ENCODE measurements at places on chromosomes 4 and X.

GRCh38 chrX:18676050-18676449 is 4.1 kb upstream of the RS1 start:
- DNase-seq = no peak

DNA sequence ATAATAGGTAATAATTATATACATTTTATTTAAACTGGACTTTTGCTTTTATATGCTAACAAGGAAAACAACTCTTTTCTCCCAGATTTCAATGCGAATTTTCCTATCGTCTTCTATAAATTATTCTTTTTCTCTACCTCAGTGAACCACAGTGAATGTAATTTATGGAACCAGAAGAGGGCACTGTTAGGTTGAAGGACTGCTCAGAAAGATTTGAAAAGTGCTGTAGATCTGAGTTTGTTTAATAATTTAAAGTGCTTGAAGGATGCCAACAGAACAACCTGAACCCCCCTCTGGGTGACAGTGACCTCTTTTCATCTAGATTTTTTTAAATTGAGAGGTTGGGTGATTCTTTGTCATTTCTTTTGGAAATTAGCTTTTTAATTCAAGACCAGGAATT is 54.9 kb downstream of the PHOX2B start:
- DNase-seq = no peak

GRCh38 chr4:82761229-82761628 is 37.4 kb downstream of the SCD5 start:
- no peak for DNase-seq

DNA sequence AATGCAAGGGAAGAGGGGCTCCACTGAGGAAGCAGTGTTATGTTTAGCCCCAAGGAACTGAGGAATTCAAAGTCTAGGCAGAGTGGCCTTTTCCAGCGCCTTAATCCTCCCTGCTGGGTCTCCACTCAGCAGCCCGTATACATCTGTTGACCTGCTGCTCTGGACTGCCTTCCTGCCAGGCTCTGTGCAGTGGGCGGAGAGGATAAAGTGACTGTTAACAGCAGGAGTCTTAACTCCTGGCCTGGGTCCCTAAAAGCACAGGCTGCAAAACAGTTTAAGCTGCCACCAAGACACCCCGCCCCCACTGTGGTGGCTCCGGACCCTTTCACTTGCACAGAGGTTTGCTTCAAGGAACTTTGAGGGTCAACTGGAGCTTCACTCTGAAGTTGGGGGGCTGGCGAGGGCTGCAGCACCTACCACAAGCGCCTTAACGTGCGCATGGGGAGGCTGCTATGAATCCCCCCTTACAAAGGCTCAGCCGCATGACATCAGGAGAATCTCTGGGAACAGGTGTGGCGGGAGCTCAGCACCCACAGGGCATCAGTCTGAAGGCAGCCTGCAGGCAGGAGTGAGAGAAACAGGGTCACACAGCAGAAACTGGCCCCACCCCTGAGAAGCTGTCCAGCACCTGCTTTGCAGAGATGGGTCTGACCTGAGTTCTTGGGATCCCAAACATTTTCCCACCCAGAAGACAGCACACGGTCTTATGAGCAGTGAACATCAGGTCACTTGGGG is 358.2 kb upstream of the GATB start:
- no peak for DNase-seq

- no peak for DNase-seq
Measured at GRCh38 chr4:144113546-144113945, 27.0 kb downstream of the GYPA start.

GRCh38 chr4:142278663-142279062 is 567.4 kb downstream of the INPP4B start:
- DNase-seq = no peak

- no peak for DNase-seq
Measured at GRCh38 chr4:123522081-123522480, 125.5 kb downstream of the SPRY1 start.

GRCh38 chr4:36026348-36026880 is 217.9 kb downstream of the ARAP2 start:
- DNase-seq = no peak

DNA sequence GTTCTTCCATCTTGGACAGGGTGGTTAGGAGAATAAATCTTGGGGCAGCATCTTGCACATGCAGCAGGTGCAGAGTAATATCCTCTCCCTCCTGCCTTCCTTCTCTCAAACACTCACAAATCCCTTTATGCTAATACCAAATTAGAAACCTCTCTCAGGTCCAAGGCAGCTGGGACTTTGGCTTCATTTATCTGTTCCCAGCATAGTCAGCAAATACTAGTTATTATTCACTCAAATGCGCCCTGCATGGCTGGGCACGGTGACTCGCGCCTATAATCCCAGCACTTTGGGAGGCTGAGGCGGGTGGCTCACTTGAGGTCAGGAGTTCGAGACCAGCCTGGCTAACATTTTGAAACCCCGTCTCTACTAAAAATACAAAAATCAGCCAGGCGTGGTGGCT is 156.0 kb upstream of the GALNT7 start:
- no peak for DNase-seq

GRCh38 chrX:131827935-131828334 is 195.2 kb upstream of the STK26 start:
- DNase-seq = no peak

- no peak for DNase-seq
Measured at GRCh38 chr4:14143892-14144291, 516.4 kb upstream of the BOD1L1 start.

- DNase-seq = no peak
Measured at GRCh38 chrX:9166584-9166944, 132.6 kb upstream of the FAM9B start.

DNA sequence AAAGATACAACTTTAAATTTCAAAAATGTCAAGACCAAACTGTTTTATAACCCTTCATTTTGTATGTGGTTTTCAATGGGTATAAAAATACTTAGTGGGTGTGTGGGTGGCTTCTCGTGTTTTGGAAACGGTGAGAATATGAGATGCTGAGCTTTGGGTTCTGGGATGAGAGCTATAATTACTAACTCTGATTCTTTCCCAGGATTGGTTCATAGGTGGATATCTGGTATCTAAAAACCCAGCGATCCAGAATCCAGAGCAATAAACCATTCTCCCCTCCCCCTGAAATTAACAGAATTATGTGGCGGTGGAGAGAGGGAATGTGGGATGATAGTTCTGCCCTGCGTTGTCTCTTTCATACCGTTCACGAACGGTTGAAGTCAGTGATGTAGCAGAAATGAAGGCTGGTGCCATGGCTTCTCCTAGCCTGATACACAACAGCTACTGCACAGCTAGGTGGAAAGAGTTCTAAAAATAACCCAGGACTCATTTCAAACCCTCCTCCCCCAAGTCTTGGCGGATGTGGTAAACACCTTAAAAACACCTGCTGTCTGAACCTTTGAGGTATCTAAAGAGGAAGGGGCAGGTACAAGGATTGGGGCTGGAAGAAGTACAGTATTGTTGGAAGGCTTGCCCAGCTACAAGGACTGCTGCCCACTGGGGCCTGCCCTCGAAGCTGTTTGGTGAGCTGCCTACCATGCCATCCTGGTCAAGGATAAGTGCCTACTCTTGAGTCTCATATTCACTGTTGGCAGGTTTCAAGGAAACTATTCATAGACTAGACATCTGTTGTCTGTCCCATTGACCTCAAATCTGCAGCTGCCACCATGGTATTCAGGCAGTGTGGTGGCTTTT is 44.5 kb downstream of the SEPTIN11 start:
- DNase-seq = peak; percentile 10

DNA sequence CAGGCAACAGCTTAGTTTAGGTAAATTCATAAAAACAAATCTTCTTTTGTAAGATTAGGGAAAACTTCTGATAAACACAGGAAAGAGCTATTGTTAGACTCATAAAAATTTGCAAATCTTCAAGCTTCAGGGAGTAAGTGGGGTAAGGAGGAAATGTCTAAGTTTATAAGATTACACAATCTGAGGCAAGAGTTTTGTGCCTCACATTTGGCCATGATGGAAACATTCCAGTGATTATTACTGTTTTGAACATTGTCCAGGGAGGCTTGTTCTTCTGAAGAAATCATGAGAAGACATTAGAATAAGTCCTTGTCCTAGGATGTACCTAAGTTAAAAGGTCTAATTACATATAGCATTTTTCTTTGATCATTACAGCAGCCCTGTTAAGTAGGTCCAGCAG is 72.8 kb downstream of the MAOB start:
- DNase-seq = no peak

DNA sequence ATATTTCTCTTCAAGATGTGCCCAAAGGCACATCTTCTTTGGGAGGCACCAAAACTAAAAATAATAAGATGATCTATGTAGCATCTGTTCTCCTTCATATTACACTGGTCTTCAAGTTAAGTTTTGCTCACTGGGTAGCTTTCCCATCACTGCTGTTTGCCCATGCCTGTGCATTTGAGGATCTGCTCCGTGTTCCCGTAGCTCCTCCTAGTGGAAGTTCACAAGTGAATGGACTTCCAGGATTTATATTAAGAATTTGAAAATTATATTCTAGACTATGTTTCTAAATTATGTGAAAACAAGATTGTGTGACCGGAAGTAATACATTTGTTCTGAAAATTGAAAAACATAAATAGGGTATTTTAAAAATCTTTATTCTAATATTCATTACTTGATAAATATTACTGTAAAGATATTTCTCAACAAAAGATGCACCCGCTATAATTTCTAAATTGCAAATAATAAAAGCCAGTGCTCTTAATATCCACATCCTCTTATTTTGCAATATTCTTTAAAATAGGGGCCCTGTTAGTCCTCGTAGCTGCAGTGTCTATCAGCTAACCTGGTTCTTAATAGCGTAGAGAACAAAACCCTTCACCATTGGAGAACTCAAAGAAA is 147.7 kb downstream of the RBM46 start:
- DNase-seq = no peak

DNA sequence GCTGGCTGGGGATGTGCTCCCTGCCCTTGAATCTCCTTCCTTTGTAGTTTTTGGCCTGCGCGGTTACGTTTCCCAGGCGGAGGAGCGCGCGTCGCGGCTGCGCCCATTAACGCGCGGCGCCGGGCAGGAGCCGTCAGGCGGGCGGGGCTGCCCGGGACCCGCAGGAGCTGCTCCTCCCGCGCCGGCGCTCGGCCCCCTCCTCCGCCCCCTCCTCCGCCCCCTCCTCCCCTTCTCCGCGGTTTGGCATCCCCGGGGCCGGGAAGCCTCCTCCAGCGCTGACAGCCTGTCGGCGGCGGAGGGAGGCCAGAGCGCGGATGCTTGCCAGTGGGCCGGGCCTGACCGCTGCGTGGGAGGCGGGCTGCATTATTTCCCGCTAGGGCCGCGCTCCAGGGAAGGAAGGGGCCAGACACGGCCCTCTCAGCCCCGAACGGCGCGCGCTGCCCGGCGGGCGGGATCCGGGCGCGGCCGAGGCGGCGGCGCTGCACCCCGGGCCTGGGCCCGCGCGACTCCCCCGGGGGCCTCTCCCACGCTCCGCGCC is at the start of gene DCLK2:
TSS of gene DCLK2 (plus strand) at position 405 of the 538 bp plus-strand sequence. CDS start 583 bp downstream, outside the sequence.
- no peak for DNase-seq

GRCh38 chrX:637660-638481 is 7.3 kb downstream of the SHOX start:
- no peak for DNase-seq

DNA sequence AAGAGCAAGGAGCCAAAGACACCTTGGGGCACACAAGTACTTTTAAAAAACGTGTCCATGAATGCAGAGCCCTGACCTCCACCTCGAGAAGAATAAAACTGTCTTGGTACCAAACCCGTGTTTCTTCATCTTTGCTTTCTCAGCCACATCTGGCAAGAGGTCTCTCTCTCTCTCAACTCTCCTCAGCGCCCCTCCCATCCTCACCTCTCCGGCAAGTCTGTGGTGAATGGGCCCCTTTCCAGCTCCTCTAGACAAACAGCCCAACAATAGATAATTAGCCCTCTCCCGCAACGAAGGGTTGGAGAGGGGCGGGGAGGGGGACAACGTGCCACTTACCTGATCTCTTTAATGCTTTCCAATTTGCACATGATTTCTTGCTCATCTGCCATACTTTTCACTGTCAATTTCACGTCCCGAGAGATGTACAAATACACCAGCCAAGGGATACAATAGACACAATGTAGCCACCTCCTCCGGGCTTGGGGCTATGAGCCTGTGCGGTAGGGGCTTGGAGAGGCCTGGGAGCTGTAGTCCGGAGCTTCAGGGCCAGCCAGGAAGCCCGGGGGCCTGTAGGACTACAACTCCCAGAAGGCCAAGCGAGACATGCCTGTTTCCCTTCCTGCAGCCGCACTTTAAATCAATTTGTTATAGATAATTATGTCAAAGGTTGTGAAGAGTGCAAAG is at the start of gene ZC4H2:
TSS of gene ZC4H2 (minus strand) at position 462 of the 684 bp plus-strand sequence. CDS start at position 389, 73 bp downstream.
- peak; percentile 26 for DNase-seq

DNA sequence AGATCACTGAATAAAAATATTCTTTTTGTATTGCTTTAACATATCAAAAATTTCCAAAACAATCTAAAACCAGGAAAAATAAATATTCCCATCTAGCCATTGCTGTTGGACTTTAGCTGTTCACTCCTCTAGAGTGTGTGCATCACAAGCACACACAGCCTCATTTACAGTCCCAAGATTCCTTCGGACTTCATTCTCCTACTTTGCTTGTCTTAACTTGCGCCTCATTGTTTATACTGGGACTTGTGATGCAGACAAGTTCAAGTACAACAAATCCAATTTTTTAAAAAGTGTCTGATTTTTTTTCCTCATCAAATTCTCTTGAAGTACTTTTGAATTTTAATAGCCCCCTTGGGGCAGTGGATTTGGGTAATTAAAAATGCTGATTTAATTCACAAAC is 55.6 kb downstream of the TLL1 start:
- no peak for DNase-seq

GRCh38 chrX:68536429-68536828 is 37.6 kb downstream of the YIPF6 start:
- no peak for DNase-seq

GRCh38 chr4:186249785-186250754 is 15.9 kb upstream of the F11 start:
- no peak for DNase-seq

- no peak for DNase-seq
Measured at GRCh38 chrX:35625714-35626113, 172.4 kb upstream of the MAGEB16 start.

DNA sequence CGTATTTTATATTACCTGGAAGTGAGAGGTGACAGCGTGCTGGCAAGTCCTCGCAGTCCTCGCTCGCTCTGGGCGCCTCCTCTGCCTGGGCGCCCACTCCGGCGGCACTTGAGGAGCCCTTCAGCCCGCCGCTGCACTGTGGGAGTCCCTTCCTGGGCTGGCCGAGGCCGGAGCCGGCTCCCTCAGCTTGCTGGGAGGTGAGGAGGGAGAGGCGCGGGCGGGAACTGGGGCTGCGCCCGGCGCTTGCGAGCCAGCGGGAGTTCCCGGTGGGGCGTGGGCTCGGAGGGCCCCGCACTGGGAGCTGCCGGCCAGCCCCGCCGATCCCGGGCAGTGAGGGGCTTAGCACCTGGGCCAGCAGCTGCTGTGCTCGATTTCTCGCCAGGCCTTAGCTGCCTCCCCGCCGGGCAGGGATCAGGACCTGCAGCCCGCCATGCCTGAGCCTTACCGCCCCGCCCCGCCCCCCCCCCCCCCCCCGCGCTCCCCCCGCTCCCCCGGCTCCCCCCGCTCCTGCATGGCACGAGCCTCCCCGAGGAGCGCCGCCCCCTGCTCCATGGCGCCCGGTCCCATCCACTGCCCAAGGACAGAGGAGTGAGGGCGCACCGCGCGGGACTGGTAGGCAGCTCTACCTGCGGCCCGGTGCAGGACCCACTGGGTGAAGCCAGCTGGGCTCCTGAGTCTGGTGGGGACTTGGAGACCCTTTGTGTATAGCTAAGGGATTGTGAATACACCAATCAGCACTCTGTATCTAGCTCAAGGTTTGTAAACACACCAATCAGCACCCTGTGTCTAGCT is 298.9 kb upstream of the MAGEB16 start:
- no peak for DNase-seq

All from stimulated activated CD8-positive, alpha-beta memory T cell treated with anti-CD3 and anti-CD28 coated beads, Interleukin-15, amount 100 ng/mL, for 1 hour (primary cell).